Hypothalamus (tissue), 51 donors: ENCODE measurements at places on chromosomes 12 and 14.

GRCh38 chr12:49825971-49826421 is 2.2 kb downstream of the NCKAP5L start:
- DNase-seq = no peak

- DNase-seq = no peak
Observed at GRCh38 chr12:21526053-21526452, at the start of gene SPX. Gene SPX (plus strand): TSS chr12:21526296. CDS start chr12:21526473, 177 bp downstream.

DNA sequence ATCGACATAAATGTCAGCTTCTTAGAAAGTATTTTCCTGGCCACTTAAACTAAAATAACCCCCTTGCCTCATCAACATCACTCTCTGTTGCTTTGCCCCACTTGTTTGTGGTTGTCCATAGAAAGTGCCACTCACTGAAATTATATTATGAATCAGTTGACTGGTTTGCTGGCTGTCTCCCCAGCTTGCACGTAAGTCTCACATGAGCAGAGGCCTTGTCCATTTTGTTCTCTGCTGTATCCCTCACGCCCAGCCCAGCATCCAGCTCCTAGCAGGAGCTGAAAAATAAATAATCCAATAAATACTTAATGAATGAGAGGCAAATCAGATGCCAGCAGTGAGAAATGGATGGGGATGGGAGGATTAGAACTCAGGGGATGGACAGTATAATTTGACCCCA is 159.3 kb downstream of the KSR2 start:
- DNase-seq = no peak

- no peak for DNase-seq
Observed at GRCh38 chr12:50985322-50985721, 33.0 kb downstream of the HIGD1C start.

DNA sequence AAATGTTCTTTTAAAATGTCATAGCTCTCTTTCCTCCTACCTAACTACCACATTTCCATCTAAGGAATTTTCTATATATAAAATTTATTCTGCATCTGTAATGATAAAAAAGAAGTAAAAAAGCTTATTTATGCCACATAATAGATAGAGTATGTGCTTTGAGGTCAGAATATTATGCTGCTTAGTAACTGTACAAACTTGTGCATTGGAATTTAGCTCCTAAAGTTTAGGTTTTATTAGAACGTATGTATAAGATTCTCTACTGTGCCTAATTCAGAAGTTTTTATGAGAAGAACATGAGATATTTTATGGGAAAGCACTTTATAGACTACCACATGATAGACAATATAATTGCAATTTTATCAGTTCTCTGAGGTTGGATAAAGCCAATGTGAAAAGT is 384.6 kb downstream of the SLC16A7 start:
- DNase-seq = no peak

DNA sequence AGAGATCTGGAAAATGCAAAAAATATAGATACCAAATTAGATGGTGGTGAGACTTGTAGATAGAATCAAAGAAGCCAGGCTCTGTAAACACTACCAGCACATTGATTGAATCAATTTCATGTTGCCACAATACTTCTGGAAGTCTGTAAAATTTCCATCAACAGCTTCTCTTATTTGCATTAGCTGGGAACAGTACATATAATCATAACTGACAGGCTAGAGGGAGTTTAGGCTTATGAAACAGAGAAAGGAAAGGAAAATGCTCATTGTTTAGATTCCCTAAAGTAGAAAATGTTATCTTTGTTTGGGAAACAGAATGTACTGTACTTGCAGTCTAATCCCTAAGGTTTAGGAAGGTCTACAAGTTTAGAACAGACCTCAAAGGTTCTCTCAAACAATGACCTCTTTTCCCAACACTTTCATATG is 335.2 kb downstream of the CEP128 start:
- no peak for DNase-seq

DNA sequence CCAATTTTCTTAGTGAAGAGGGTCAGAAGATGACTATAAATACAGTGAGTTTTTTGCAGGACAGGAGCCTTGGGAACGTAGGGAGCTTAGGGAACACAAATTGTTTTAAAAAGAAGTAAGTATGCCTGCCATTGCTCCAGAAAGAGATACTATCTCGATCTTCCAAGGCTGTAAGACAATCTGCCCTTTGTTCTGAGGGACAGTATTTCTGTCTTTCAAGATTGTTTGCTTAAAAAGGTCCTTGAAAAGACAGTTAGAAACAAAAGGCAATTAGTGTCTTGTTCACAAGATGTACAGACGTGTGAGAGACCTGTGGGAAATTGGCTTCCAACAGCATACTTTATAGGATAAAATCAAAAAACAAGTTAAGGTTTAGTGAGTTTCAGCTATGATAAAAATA is 321.2 kb upstream of the FAR2 start:
- DNase-seq = no peak

DNA sequence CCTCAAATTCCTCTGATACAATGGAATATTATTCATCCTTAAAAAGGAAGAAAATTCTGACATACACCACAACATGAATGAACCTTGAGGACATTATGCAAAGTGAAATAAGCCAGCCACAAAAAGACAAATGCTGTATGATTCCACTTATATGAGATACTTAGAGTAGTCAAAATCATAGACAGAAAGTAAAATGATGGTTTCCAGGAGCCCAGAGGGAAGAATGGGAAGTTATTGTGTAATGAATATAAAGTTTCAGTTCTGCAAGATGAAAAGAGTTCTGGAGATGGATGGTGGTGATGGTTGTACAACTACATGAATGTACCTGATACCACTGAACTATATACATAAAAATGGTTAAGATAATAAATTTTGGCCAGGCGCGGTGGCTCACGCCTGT is 18.3 kb downstream of the VWF start:
- no peak for DNase-seq

DNA sequence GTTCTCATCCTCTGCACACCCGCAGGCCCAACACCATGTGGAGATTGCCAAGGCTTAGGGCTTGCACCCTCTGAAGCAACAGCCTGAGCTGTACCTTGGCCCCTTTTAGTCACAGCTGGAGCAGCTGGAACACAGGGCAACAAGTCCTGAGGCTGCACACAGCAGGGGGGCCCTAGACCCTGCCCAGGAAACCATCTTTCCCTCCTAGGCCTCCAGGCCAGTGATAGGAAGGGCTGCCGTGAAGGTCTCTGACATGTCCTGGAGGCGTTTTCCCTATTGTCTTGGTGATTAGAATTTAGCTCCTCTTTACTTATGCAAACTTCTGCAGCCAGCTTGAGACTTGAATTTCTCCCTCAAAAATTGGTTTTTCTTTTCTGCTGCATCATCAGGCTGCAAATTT is 373.5 kb upstream of the CLEC14A start:
- DNase-seq = no peak

- DNase-seq = no peak
Observed at GRCh38 chr12:66774929-66775328, 96.1 kb upstream of the GRIP1 start.

GRCh38 chr12:113049976-113050742 is 6.4 kb upstream of the DTX1 start:
- DNase-seq = no peak

DNA sequence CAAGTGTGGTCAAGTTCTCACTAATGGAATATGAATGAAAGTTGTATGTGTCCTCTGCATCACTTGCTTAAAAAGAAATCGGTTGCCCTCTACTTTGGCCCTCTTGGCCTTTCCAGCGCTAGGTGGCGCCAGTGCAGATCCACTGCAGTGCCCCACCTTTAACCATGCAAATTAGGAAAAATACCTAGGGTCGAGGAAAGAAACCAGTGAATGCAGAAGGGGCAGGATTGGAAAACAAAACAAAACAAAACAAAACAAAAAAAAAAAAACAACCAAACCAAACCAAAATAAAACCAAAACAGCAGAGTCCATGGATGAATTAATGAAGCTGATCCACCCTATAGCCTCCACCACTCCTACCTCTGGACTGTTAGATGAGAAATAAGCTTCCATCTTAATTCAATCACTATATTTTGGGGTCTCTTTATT is 12.9 kb upstream of the NEMF start:
- DNase-seq = peak; percentile 37

GRCh38 chr12:26400627-26401026 is 205.3 kb downstream of the SSPN start:
- no peak for DNase-seq

DNA sequence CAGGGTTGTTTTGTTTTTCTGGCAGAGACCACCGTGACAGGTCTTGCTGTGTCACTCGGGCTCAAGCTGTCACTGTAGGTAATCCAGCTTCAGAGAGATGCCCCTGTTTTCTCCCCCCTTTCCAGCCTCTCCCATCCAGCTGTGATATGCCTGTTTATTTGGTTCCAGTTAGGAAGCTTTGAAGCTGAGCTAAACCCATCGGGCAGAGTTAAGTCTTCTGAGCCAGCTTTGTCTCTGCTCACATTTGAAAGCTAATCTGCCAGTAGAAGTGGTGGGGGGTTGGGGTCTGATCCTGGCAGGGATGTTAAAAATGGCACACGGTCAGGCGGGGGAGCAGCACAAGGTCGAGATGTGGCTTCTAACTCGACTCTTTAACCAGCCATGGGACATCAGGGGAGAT is 130.0 kb downstream of the TSPAN9 start:
- no peak for DNase-seq

DNA sequence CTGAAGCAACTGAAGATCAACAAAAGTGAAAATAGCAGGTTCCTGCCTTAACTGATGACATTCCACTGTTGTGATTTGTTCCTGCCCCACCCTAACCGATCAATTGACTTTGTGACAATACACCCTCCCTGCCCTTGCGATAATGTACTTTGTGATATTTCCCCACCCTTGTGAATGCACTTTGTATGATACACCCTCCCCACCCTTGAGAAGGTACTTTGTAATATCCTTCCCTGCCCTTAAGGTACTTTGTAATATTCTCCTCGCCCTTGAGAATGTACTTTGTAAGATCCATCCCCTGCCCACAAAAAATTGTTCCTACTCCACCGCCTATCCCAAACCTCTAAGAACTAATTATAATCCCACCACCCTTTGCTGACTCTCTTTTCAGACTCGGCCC is 41.4 kb downstream of the BCAT1 start:
- no peak for DNase-seq

GRCh38 chr12:13278249-13278787 is 81.8 kb downstream of the EMP1 start:
- peak; percentile 13 for DNase-seq

DNA sequence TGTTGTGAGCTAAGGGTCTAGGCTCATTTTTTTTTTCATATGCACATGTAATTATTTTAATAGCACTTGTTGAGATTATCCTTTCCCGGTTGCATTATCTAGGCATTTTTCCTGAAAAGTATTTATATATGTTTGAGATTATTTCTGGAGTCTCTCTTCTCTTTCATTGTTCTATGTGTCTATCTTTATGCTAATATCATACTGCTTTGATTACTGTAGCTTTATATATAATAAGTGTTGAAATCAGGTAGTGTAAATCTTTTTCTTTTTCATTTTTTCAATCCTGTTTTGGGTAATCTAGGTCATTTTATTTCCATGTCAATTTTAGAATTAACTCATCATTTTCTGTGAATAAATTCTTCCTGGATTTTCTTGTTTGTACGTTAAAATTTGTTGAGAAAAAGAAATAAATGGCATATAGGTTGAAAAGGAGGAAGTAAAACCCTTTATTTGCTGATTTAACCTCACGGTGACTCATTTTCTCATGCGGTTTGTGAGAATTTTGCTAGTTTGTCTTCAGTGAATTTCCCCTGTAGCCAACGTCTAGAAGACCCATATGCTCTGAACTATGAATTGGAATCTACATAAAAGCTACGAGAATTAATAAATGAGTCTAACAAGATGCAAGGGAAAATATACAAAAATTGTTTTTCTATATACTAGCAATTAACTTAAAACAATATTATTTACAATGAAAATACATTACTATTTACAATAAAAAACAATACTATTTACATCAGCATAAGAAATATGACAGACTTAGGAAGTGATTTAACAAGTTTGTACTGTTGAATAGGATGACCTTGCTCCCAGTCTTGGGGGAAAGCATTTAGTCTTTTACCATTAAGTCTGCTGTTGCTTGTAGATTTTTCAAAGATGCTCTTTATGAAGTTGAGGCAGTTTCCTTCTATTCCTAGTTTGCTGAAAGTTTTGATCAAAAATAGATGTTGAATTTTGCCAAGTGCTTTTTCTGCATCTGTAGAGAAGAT is 105.0 kb downstream of the SNAPC1 start:
- no peak for DNase-seq

GRCh38 chr12:105899589-105899988 is 239.2 kb downstream of the NUAK1 start:
- DNase-seq = no peak

DNA sequence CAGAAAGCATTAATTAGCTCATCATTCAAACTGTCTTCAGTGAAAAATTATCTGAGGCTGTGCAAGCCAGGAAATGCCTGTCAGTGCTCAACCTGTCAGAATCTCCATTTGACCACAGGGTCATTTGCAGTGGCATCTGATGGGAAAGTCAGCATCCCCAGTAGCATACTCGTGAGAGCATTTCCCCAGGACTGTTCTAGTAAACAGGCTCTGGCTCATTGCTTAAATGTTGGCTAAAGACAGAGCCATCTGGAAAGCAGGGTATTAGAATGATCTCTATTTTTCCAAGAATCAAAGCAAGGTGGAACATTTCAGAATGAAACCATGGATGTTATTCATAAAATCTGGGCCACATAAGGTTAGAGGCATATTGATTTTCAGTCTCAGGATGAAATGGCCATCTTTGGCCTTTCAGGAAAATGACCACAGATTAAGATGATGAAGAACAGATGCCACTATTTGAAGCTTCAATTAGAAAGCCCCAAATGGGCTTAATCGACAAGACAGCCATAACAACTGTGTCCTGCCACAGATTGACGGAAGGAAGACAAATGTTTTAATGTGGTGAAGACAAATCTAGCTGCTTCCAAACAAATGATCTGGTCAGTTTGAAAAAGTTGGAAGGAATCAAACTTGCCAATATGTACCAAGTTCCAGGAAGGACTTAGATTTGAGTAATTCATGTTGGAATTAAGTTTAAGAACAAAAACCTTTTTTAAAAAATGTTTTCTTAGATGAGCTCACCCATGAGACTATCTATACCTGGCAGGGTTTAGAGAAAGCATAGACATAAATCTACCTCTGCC is 94.0 kb upstream of the FAR2 start:
- DNase-seq = no peak

DNA sequence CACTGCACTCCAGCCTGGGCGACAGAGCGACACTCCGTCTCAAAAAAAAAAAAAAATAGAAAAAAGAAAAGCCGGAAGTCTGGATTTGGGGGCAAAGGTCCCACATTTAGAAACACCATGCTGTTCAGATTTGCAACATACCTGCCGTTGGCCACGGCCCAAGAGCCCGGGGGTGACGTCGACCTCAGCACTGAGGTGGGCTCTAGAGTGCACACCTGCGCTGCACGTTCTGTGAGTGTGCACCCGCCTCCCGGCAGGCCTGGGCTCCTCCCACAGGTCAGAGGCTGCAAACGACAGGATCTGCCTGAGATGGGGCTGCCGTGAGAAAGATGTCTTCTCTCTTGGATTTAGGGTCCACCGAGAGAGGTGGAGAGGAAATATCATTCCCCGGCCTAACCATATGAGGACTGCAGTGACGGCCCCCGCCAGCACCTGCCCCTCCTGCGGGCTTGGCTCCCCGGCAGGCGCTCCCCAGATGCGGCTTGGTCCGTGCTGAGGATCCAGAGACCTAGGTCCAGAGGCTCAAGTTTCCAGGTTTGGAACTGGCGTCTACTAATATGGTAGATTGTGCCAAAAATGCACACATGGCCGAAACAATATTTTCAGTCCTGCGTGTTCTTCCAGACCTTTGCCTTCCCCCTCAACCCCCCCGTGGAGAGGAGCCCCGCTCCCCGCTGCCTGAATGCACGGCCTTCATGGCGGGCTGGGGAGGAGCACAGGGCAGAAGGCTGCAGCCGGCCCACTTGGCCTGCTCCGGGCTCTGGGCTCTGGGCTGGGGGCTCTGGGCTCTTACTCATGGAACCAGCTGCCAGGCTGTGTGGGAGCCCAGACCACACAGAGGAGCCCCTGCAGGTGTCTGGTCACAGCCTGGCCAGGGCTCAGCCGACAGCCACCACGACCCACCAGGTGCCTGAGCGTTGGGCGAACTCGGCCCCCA is 58.8 kb upstream of the FBRSL1 start:
- DNase-seq = no peak
